ENCODE measurements at places on chromosomes 12 and 14. TPM values are rescaled to one million over a fixed set of nuclear protein-coding genes. Genes with fewer than 3 reads are reported as not detected.

Gene RERGL
- not detected for total RNA-seq

Gene DHH
- total RNA-seq, result 0.07 TPM

Gene C3AR1
- 0.07 TPM for total RNA-seq

Gene NOXRED1
- 0.40 TPM for total RNA-seq

Gene IL31
- total RNA-seq, result not detected

Gene KCTD10
- 80.9 TPM for total RNA-seq

Gene MEG3
- total RNA-seq, result 396 TPM

Gene PTGER2
- total RNA-seq, result 8.2 TPM

Gene GALNT9
- 0.86 TPM for total RNA-seq

Gene TSHR
- total RNA-seq, result not detected

Gene PTPRQ
- 0.86 TPM for total RNA-seq

Gene SERPINA5
- 0.33 TPM for total RNA-seq

Gene TSPAN11
- 0.13 TPM for total RNA-seq

Gene TOMM20L
- not detected for total RNA-seq

Gene PLEKHG7
- not detected for total RNA-seq

Gene CHGA
- total RNA-seq, result not detected

Gene CMA1
- not detected for total RNA-seq

Gene PMCH
- total RNA-seq, result 0.30 TPM

Gene CLEC2D
- 1.8 TPM for total RNA-seq

Gene SERPINA1
- not detected for total RNA-seq

Gene TDRD9
- 8.5 TPM for total RNA-seq
